ENCODE measurements at places on chromosomes 6 and 20. TPM values are rescaled to one million over a fixed set of nuclear protein-coding genes. Genes with fewer than 3 reads are reported as not detected.
A peak's percentile ranks its signal among the peaks of the same experiment; 100 is the strongest.

BCAS1 gene
- 3.4 TPM for total RNA-seq

TDP2 gene
- 24.8 TPM for total RNA-seq

IL17F gene
- not detected for total RNA-seq

LMBRD1 gene
- total RNA-seq, result 48.8 TPM

PRDM13 gene
- not detected for total RNA-seq

FRMD1 gene
- 0.83 TPM for total RNA-seq

GRCh38 chr20:46159101-46159897, 41.2 kb downstream of the CD40 start:
- no peak overlapping the region for H3K4me3 ChIP-seq
- no peak for DNase-seq
- H3K4me1 ChIP-seq, result no peaks in the 10 kb centered on the region
- H3K27ac ChIP-seq, result no peak overlapping the region
- no peaks in the 10 kb centered on the region for H3K36me3 ChIP-seq
- peaks cover 42% of the 10 kb centered on the region for H3K27me3 ChIP-seq

GRCh38 chr20:37314617-37315016, 25.2 kb downstream of the MANBAL start:
- no peak overlapping the region for H3K4me3 ChIP-seq
- H3K4me1 ChIP-seq, result peaks cover 53% of the 10 kb centered on the region
- peak; percentile 86 for DNase-seq
- peak overlapping the region; percentile 77 for H3K27ac ChIP-seq
- H3K36me3 ChIP-seq, result peaks cover 28% of the 10 kb centered on the region
- no peaks in the 10 kb centered on the region for H3K27me3 ChIP-seq

DNA sequence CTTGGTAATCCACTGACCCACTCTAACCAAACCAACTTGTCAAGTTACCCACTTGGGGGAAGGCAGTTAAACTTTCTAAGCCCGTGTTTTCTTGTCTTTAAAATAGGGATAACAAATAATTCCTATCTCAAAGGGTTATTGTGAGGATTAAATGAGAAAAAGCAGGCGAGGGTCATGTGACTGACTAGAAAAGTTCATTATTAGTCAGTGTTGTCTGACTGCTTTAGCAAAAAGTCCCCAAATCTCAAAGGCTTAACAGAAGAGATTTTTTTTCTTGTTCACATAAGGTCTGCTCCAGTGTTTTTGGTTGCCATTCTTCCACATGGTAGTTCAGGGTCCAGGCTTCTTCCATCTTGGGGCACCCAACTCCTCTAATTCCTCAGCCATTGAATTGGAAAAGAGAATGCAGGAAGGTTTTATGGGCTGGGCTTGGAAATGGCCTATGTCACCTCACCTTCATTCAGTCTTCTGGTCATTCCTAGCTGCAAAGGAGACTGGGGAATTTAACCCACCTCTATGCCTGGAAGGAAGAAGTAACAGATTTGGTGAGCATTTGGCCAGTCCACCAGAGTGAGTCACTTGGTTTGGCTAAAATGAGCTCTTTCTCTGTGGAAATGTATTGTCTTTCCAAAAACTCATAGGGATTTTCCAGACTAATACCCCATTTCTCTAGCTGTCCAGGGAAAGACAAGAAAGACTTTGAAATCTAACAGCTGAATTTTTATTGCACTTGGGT, 77.0 kb downstream of the CAP2 start:
- no peak overlapping the region for H3K4me3 ChIP-seq
- H3K4me1 ChIP-seq, result peaks cover 21% of the 10 kb centered on the region
- no peak overlapping the region for H3K27ac ChIP-seq
- H3K27me3 ChIP-seq, result no peaks in the 10 kb centered on the region
- DNase-seq, result no peak
- H3K36me3 ChIP-seq, result no peaks in the 10 kb centered on the region

GRCh38 chr6:19268718-19269117, 568.5 kb upstream of the ID4 start:
- no peaks in the 10 kb centered on the region for H3K27me3 ChIP-seq
- no peak overlapping the region for H3K4me3 ChIP-seq
- no peaks in the 10 kb centered on the region for H3K36me3 ChIP-seq
- no peak overlapping the region for H3K27ac ChIP-seq

- H3K27ac ChIP-seq, result no peak overlapping the region
- no peaks in the 10 kb centered on the region for H3K27me3 ChIP-seq
- no peak for DNase-seq
Observed at GRCh38 chr20:11521476-11522365, 396.0 kb upstream of the BTBD3 start.

GRCh38 chr6:132215805-132216204, 185.5 kb downstream of the MOXD1 start:
- H3K4me3 ChIP-seq, result no peak overlapping the region
- H3K36me3 ChIP-seq, result no peaks in the 10 kb centered on the region
- H3K27me3 ChIP-seq, result no peaks in the 10 kb centered on the region
- H3K27ac ChIP-seq, result no peak overlapping the region

GRCh38 chr6:38603966-38604365, 35.8 kb downstream of the BTBD9 start:
- no peak for DNase-seq
- no peaks in the 10 kb centered on the region for H3K27me3 ChIP-seq
- H3K4me3 ChIP-seq, result no peak overlapping the region
- no peaks in the 10 kb centered on the region for H3K4me1 ChIP-seq

DNA sequence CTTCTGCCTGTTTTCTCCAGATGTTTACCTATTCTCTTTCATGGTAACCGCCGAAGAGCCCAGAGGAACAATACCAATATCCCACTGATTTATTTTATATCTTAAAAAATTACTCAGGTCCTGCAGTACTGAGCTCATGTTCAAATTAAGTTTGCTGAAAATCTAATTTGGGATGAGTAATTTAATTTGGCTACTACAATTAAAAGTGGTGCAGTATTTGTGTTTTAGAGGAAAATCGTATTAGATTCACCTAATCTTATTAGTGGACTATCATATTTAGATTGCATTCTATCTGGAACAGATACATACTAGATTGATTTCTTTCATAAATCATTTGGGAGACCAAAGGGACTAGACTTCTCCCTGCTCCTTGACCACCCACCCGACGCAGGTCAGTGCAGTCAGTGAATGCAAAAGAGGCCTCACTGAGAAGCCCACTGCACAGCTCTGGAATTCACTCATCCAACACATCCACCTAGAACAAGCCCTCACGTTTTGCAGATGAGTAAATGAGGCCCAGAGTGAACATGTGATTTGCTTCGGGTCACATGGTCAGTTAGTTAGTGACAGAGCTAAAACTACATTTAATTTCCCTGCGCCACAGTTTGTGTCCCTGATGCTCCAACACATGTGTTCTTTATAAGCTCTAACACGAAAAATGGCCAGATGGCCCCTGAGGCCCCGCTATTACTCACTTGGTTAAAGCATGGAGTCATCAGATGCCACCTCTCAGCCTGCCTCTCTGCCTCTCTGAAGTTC, 101.8 kb downstream of the TRERF1 start:
- H3K27ac ChIP-seq, result no peak overlapping the region

DNA sequence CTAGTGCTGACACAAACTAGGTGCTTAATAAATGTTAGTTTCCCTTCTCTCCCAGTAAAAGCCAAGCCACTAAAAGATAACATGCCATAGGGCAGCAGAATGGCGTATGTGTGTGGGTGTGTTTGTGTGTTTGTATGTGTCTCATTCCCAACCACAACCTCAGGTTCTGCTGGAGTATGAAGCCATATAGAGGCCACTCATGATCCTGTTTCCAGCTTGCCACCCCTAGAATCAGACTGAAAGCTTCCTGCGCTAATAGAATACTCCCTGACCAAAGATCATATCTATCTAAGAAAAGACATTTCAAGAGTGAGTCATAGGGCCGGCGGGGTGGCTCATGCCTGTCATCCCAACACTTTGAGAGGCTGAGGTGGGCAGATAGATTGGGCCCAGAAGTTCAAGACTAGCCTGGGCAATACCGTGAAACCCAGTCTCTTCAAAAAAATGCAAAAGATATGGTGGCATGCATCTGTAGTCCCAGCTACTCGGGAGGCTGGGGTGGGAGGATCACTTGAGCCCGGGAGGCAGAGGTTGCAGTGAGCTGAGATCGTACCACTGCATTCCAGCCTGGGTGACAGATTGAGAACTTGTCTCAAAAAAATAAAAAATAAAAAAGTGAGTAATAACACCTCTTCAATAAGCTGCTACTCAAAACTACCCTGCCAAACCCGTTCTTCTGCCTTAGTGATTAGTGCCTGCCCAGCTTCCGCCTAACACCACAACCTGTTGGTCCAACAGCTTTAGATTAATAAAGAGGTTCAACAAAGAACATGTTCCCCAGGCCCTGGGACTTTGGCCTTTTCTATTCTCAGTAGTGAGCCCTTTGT, 11.8 kb upstream of the SNRPC start:
- peaks cover 7% of the 10 kb centered on the region for H3K4me1 ChIP-seq
- DNase-seq, result no peak
- peak overlapping the region; percentile 77 for H3K27ac ChIP-seq
- H3K36me3 ChIP-seq, result no peaks in the 10 kb centered on the region
- H3K27me3 ChIP-seq, result no peaks in the 10 kb centered on the region
- no peak overlapping the region for H3K4me3 ChIP-seq

DNA sequence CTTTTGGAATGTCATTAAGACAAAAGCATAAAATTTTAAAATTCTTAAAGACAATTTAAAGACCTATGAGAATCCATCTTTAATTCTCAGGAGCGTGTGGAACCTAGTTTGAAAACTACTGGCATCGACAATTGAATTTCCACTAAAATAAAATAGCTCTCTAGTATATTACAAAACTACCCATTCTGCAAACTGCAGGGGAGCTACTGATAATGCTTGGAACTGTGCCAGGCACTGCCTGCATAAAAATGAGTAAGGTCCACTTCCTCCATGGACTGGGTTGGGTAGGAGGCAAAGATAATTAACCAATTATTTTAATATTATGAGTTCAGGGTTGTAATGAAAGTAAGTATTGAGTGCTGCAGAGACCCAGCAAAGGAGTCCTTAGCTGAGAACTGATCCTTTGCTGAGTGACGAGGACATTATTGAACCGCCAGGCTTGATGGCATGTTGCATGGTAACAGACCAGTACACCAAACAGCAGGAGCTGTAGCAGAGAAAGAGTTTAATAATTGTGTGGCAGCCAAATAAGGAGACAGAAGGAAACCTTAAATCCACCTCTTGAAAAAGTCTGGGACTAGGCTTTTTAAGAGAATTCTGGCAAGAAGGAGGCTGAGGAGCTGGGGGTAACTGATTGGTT, 261.3 kb downstream of the ESR1 start:
- no peak for DNase-seq
- H3K4me3 ChIP-seq, result no peak overlapping the region
- H3K27me3 ChIP-seq, result no peaks in the 10 kb centered on the region
- no peaks in the 10 kb centered on the region for H3K36me3 ChIP-seq
- H3K4me1 ChIP-seq, result no peaks in the 10 kb centered on the region

DNA sequence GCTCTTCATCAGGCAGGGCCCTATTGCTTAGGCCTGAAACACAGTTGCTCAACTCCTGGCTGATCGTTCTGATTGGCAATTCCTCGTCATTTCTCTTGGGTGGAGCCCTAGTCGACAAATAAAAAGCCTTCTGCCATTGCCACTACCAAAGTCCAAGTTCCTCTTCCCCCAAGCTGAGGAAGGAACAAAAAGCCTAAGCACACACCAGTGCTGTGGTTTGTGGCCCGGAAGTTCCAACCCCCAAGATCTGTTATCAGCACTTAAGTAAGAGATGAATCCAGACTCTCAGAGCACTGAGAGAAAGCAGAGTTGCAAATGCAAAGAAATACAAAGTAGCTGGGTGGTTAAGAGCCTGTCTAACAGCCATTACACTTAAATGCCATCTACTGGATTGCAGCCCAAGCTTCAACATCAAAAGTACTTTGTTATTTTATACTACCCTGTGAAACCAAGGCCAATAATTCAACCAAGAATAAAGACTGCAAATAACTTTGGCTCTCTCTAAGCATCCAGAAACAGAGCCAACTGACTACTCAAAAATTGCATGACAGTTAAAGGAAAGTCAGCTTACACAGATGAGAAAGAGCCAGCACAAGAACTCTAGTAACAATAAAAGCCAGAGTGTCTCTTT, 1024.0 kb downstream of the GRIK2 start:
- H3K4me3 ChIP-seq, result no peak overlapping the region
- no peak overlapping the region for H3K27ac ChIP-seq
- H3K4me1 ChIP-seq, result no peaks in the 10 kb centered on the region
- no peak for DNase-seq
- no peaks in the 10 kb centered on the region for H3K36me3 ChIP-seq

DNA sequence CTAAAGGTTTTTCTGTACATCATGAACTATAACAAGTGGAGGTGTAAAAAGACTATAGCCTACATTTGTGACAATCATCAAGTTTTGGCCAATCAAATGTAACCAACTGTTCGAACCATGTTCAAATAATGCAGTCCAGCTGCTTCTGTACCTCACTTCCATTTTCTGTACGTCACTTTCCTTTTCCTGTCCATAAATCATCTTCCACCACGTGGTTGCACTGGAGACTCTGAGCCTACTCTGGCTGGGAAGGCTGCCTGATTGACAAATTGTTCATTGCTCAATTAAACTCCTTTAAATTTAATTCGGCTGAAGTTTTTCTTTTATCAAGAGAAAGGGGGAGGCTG, 270.4 kb upstream of the JARID2 start:
- no peaks in the 10 kb centered on the region for H3K4me1 ChIP-seq
- no peak overlapping the region for H3K4me3 ChIP-seq
- DNase-seq, result no peak
- H3K36me3 ChIP-seq, result no peaks in the 10 kb centered on the region
- no peak overlapping the region for H3K27ac ChIP-seq

- no peak overlapping the region for H3K4me3 ChIP-seq
- no peaks in the 10 kb centered on the region for H3K36me3 ChIP-seq
- H3K27ac ChIP-seq, result no peak overlapping the region
- DNase-seq, result no peak
- H3K27me3 ChIP-seq, result no peaks in the 10 kb centered on the region
Observed at GRCh38 chr6:133034509-133035206, 206.5 kb upstream of the EYA4 start.

DNA sequence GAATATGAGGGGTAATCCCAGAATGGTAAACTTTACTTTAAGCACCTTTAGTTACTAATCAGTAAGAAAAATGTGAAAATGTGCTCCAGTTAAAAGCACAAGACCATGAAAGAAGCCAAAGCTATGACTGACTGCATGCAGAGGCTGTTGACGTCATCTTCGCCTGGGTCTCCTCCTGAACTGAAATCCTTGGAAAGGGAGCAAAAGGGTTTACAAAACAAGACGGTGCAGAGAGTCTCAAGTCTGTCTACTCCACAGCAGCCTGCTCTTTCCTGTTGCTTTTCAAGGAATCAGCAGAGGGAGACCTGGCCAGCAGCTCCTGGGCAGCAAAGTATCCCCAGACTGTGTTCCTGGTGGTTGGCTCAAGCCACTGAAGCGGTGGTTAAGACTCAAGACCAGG, 10.2 kb downstream of the FKBP1A start:
- no peaks in the 10 kb centered on the region for H3K36me3 ChIP-seq
- DNase-seq, result no peak
- no peak overlapping the region for H3K4me3 ChIP-seq
- no peak overlapping the region for H3K27ac ChIP-seq
- no peaks in the 10 kb centered on the region for H3K27me3 ChIP-seq
- peaks cover 49% of the 10 kb centered on the region for H3K4me1 ChIP-seq

GRCh38 chr6:170416959-170417606, 110.5 kb downstream of the FAM120B start:
- H3K27me3 ChIP-seq, result peaks cover 14% of the 10 kb centered on the region
- H3K4me3 ChIP-seq, result no peak overlapping the region
- no peaks in the 10 kb centered on the region for H3K36me3 ChIP-seq
- no peak for DNase-seq

GRCh38 chr6:1577896-1578745, 31.6 kb upstream of the FOXC1 start:
- H3K36me3 ChIP-seq, result no peaks in the 10 kb centered on the region
- peaks cover 5% of the 10 kb centered on the region for H3K27me3 ChIP-seq
- H3K4me3 ChIP-seq, result no peak overlapping the region
- H3K27ac ChIP-seq, result peak overlapping the region; percentile 78
- peaks cover 23% of the 10 kb centered on the region for H3K4me1 ChIP-seq

Data from suprapubic skin (tissue), 4 donors.